ENCODE measurements at places on chromosomes 1 and 21. TPM values are rescaled to one million over a fixed set of nuclear protein-coding genes. Genes with fewer than 3 reads are reported as not detected.

The FOXD2 gene
- 0.06 TPM for total RNA-seq

The MAN1C1 gene
- 2.1 TPM for total RNA-seq

The LCE1E gene
- total RNA-seq = not detected

The LCE1F gene
- total RNA-seq = not detected

The MR1 gene
- 13.3 TPM for total RNA-seq

The ATP6V1G3 gene
- not detected for total RNA-seq

The RUNX3 gene
- total RNA-seq = 173 TPM

The LYPD8 gene
- total RNA-seq = not detected

The ATP8B2 gene
- 74.9 TPM for total RNA-seq

The SELP gene
- total RNA-seq = 0.08 TPM

The ITGB2 gene
- 197 TPM for total RNA-seq

The CDC14A gene
- total RNA-seq = 18.4 TPM

The CFHR2 gene
- not detected for total RNA-seq

The RXFP4 gene
- total RNA-seq = not detected

The CYP4B1 gene
- not detected for total RNA-seq

The LCE2C gene
- not detected for total RNA-seq

The RGS8 gene
- not detected for total RNA-seq

The OLIG2 gene
- total RNA-seq = not detected

The LRRC71 gene
- not detected for total RNA-seq

The ZFYVE9 gene
- total RNA-seq = 3.8 TPM

The TMCC2 gene
- 11.4 TPM for total RNA-seq

The VANGL1 gene
- total RNA-seq = 2.2 TPM

The SPOCD1 gene
- total RNA-seq = not detected

The B3GALT2 gene
- total RNA-seq = 0.13 TPM

The FAM131C gene
- total RNA-seq = 0.19 TPM

The NBPF4 gene
- total RNA-seq = 0.11 TPM

The TMEM167B gene
- total RNA-seq = 29.1 TPM

The F3 gene
- not detected for total RNA-seq

Data from activated CD8-positive, alpha-beta memory T cell treated with anti-CD3 and anti-CD28 coated beads for 36 hours (primary cell).